SK-MEL-5 (cell line): ENCODE measurements at places on chromosomes 7 and 10.

GRCh38 chr10:123587110-123587509, 79.0 kb upstream of the GPR26 start:
- DNase-seq, result no peak

DNA sequence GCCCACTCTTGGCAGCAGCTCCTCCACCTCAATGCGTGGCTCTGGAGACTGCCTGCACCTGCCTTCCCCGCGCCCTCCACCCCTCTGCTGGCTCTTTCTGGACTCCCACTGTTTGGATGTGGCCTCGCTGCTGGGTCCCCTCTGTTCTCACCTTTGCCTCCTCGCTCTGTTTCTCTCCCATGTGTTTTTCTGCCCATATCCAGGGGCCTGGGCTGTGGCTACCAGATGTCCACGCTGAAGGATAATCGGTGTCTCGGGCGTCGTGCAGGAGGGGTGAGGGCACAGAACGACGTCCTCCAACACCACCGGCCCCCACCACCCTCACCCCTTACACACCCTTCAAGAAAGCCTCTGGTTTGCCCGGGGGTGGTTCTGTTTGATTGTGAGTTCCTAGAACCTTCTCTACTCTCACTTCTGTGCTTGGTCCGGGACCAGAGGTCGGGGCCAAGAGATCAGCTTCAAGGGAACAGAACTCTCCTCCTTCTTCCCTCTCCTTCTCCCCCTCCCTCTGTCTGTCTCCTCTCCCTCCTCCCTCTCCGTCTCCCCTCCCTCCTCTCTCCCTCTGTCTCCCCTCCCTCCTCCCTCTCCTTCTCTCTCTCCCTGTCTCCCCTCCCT, 31.7 kb downstream of the AP5Z1 start:
- no peak for DNase-seq

- DNase-seq, result no peak
Observed at GRCh38 chr7:115631782-115632181, 398.8 kb downstream of the TFEC start.

DNA sequence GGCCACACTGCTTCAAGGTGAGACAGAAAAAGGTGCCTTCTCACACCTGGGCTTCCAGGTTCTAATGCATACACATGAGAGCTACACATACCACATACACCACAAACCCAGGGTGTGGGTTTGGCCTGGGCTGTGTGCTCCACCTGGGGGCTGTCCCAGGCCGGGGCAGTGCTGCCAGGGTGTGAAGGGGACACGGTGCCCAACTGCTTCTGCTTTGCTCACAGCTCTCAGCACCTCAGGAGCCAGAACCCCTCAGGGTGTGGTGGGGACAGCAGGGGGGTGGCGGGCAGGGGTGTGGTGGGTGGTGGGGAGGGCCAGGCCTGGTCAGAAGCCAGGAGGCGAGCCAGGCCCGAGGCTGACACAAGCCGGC, 51.1 kb downstream of the TMEM209 start:
- DNase-seq, result no peak

GRCh38 chr7:111516612-111517011, 45.7 kb downstream of the IMMP2L start:
- DNase-seq, result no peak

DNA sequence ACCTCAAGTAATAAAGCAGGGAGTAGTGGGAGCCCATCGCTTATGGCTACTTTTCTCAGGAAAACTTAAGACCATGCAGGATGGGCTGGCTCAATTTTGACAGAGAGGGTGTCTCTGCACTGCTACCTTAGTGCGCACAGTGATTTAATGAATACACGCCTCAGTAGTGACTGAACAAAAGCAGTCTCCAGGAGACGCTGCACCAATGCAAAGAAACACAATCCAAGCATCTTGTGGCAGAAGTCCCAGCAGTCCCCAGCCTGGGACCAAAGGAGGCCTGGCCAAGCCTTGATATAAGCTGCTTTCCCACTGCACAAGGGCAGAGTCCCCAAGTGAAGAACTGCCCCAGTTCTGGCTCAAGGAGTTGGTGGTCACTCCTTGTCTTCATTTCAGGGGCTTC, 368.9 kb downstream of the KCNMA1 start:
- DNase-seq, result no peak

- DNase-seq, result no peak
Observed at GRCh38 chr10:77681839-77682238, 44.2 kb upstream of the KCNMA1 start.

GRCh38 chr10:93475871-93476270, 6.3 kb downstream of the MYOF start:
- DNase-seq, result no peak

DNA sequence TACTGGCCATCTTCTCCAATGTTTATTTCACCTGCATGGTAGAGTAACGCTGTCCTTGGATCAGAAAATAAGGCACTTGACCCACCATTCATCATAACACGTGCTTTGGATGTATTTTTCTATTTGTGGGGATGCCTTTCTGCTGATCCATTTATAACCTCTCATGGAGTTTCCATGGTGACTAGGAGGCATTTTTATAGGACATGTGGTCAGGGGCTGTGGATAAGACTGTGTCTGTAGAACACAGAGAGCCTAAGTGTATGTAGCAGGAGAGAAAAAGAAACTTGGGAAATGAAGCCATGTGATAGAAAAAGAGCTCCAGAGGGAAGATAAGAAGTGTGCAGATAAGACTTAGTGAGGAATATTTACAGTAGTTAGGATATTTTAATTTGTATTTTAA, 184.2 kb downstream of the POU6F2 start:
- peak; percentile 13 for DNase-seq

- peak; percentile 86 for DNase-seq
Observed at GRCh38 chr7:142298009-142298408, 40.2 kb upstream of the PRSS58 start.

DNA sequence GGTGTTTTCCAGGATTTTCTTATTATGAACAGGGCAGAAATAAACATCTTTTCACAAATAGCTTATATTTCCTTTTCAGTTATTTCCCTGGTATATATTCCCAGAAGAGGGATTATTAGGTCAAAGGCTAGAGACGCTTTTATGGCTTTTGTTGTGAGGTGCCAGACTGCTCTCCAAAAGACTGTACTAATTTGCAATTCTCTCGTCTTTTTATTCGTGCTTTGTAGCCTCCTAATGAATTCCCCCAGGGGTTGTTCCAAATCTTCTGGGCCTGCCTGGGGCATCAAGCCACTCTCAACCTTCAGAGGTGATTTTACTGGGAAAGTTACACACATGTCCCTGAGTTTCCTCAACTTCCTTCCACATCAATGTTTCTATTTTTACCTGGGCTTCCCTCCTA, 34.0 kb upstream of the R3HCC1L start:
- DNase-seq, result no peak

DNA sequence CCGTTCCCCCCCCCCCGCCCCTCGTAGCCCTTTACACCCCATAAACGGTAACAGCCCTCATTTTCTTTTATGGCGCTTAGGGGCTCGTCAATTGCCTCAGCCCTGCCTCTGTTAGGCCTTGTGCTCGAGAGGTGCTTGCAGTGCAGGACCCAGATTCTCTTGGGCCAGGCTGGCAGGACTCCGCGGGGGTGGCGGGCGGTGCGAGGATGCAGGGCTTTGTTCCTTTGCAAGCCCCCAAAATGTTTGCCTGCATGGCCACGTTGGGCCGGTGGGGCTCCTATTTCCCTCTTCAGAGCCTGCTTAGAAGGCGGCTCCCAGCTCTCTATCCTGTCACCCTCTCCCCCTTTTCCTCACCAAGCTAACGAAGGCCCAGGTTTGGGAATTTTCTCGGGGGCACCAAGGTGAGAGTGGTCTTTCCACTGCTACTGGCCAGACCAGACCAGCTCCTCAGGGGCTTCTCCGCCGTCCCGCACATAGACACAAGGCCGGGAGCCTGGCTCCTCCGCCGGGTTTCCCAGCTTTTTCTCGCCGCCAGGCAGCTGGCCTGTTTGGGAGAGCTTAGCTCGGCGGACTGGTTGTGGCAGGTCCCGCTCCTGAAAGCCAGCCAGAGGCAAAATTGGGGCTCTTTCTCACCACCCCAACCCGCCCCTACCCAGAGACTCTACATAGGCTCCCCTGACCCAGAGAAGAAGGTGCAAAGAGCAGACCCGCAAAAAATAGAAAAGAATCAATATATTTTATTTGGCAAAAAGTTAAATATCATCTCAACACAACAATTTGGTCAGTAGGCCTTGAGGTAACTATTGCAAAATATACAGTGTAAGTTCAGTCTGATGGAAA, 3.4 kb downstream of the HOXA9 start:
- no peak for DNase-seq

GRCh38 chr10:111973306-111973705, 210.3 kb downstream of the GPAM start:
- no peak for DNase-seq

DNA sequence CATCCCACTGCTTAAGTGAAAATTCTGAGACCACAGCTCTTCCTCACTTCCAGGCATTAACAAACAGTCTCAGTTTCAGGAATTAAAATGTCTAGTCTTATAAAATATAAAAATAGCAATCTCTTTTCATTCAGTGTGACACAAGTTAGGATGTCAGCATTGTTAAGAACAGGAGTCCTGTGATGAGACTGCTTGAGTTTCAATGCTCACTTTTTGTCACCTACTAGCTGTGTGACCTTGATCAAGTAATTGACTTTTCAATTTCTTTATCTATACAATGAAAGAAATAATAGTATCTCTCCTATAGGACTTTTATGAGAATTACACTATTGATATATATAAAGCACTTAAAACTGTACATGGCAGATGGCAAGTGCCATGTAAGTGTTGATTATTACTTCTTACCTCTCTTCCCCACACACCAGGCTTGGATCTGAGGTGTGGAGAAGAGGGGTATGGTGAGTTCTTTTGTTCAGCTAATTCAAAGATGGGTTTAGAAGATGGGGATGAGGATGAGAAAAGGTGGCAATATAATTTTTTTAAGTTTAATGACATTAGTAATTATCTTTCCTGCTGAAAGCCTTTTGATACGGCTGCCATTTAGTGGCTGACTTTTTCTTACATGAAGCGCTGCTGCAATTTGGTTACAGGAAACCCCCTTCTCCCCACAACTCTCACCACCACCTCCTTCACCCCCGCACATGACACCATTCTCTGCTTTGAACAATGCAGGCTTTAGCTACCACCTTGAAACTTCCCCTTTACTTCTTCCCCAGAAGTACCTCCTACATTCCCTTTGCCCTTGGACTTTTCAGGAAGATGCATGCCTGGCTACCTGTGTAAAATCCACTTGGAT, 20.8 kb upstream of the HYAL4 start:
- no peak for DNase-seq

DNA sequence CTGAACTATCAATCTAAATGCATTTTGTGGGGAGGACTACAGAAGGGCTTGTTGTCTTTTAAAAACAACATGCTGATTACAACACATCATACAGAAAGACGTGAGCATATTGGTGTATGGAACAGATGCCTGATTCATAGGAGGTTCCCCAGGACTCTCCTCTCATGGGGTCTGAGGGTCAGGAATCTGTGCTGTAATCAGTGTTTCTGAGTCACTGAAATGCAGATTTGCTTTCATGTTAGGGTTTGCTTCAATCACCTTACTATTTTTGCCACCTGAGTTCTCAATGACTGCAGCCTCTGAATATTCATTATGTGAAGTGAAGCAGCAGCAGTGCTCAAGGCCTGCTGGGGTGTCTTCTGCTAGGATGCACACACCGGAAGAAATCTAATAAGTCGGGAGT, 550 bp upstream of the ANK3 start:
- peak; percentile 85 for DNase-seq

DNA sequence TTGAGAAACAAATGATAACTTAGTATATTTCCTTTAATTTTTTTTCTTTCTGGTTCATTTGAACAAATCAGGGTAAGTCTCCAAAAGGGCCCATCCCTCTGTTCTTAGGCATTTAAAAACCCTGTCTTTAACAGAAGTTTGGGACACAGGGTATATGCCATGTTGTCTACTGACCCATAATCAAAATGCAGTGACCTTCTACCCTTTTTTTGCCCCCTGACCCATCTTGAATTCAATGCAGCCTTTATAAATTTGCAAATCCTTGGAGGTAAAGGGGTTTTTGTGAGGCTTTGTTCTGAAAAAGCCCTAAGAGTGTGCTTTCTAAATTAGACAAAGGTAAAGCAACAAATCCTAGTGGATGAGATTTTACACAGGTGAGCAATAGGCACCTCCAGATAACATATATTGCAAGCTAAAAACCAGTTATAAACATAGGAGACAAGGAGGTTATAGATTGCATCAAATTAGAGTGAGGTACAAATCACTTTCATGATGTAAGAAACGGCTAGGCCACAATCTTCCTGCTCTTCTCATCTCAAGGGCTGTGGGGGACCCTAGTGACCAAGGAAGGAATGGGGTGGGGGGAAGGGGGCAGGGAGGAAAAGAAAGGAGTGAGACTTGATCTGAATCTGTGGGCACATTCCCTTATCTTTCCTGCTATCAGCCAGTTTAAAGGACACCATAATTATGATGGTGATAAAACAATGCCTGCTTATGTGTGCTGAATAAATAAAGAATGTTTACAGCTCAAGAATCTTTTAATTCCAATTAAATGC, 2.7 kb downstream of the SKIDA1 start:
- DNase-seq, result no peak

- peak; percentile 95 for DNase-seq
Observed at GRCh38 chr7:32670110-32671025, 175.1 kb downstream of the AVL9 start.

DNA sequence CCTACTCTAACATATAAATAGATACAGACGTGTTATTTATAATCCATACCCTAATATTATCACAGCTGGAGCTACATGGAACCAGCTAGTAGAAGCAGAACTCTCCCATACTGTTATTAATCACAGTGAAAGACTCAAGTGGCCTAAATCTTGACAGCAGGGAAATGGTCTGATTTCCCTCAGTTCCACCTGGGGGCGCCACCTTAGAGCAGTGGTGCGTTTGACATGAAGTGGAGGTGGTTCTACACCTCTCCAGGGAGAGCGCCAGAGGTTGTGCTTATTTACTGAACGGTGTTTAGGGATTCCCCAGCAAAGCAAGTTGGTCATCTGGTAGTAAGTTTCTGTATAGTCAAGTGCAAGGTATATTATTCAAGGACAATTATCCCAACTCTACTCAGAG, 17.6 kb downstream of the DNTT start:
- DNase-seq, result no peak

DNA sequence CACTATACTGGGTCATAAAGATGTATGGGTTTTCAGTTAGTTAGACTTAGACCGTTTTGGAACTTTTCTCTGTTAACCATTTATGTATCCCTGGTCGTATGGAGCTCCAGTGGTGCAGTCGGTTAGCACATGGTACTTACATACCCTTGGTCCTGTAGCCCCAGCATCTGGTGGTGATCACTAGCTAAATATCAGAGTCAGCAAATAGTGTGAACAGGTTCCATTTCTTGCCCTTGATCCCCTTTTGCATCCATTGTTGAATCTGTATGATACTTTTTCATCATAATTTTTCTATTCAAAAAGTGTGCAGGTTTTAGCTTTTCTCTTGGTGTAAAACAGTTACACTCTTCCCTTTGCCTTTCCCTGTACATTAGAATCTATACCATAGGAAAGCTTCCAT, 15.9 kb downstream of the NIPSNAP2 start:
- DNase-seq, result no peak

GRCh38 chr10:3928078-3928477, 143.1 kb upstream of the KLF6 start:
- DNase-seq, result no peak

- DNase-seq, result no peak
Observed at GRCh38 chr10:34941471-34942357, 126.6 kb upstream of the PARD3 start.
